ENCODE measurements at places on chromosomes 4 and X.

- no peak for DNase-seq
Measured at GRCh38 chr4:74379912-74380311, 15.0 kb downstream of the EREG start.

GRCh38 chr4:81919810-81920209, 448.1 kb upstream of the RASGEF1B start:
- DNase-seq: no peak

DNA sequence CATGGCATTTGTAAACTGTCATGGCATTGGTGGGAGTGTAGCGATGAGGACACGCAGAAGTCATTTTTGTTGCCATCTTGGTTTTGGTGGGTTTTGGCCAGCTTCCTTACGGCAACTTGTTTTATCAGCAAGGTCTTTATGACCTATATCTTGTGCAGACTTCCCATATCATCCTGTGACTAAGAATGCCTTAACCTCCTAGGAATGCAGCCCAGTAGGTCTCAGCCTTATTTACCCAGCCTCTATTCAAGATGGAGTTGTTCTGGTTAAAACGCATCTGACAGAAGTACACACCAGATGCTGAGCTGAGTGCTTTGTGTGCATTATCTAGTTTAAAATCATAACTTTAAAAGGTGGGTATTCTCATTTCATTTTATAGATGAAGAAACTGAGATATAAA, 268.8 kb upstream of the GALNT7 start:
- no peak for DNase-seq

DNA sequence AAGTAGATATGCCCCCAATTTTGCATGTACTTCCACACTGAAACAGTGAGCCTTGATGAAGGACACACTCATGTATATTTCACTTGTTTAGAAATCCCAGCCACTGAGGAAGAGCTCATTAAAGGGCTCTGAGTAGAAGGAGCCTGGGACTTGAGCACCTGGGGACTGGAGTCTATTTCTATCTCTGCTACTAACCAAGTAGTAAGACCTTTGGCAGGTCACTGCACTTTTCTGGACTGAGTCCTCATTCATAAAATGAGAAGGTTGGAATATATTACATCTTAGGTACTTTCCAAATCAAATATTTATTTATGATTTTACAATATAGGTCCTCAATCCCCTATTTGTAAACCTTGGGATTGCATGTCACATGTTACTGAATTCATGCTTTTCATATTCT, 78.2 kb upstream of the C4orf54 start:
- DNase-seq: no peak

DNA sequence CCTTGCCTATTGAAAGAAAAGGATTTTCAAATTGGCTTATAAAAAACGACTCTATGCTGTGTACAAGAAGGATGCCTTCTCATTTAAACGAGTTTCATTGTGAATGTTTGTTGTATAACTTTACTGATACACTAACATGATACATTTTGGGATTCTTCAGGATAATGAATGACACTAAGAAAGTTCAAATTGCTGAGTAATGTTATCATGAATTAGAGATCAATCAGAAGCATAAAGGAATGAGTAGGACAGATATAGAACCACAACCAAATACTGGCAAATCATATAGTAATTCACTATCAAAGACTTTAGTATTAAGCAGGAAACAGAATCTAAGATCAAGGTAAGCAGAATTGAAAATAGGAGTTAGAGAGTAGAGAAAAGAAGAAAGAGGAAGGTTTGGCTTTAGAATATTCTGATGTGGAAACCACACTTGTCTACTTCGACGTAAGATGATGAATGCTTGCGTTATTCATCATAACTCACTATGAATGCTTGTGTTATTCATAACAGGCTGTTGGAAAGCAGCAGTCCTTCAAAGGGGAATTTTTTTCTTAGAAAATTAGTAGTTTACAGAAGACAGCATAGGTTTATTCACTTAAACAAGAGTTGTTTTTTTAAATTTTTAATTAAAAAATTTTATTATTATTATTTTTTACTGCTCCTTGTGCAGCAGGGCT, 13.4 kb downstream of the CCDC158 start:
- DNase-seq: no peak

DNA sequence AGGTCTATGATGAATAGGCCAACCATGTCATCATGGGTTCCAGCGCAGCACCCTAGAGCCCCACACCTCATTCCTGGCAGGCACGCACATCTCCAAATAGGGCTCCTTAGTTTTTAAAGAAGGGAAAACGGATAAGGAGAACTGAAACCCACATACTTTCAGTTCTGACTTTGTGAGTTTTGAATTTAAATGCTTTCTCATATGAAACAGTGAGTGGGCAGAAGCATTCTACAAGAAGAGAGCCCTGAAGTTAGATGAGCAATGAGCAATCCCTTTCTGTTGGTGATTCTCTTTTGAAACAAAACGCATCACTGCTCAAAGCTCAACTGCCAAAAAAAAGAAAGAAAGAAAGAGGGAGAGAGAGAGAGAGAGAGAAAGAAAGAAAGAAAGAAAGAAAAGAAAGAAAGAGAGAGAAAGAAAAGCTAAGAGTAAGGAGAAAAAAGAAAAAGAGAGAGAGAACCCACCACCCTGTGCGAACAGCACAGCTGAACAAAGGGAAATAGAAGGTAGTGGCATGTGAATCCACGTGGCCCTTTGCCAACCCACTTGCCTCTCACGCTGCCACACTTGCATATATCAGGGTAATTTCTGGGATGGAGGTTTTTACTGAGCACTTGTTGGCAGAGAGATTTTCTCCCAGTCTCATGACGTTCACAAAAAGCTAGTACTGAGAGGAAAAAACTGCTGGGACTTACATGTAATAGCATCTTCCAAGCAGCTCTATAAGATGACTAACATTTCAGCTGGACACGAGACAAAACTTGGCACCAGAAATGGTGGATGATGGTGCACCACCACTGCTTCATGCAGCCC, 31.0 kb downstream of the TMSB4X start:
- no peak for DNase-seq

- DNase-seq: no peak
Measured at GRCh38 chrX:70175338-70175737, 1.9 kb upstream of the DGAT2L6 start.

GRCh38 chr4:125116431-125116830, 198.3 kb upstream of the FAT4 start:
- no peak for DNase-seq

- DNase-seq: peak; percentile 1
Measured at GRCh38 chrX:57964975-57965374, 54.7 kb upstream of the ZXDA start.
